ENCODE measurements at places on chromosomes 2 and 18. TPM values are rescaled to one million over a fixed set of nuclear protein-coding genes. Genes with fewer than 3 reads are reported as not detected.

- DNase-seq, result no peak
These were observed 19.2 kb upstream of the SLC8A1 start for GRCh38 chr2:40470822-40471813.

DNA sequence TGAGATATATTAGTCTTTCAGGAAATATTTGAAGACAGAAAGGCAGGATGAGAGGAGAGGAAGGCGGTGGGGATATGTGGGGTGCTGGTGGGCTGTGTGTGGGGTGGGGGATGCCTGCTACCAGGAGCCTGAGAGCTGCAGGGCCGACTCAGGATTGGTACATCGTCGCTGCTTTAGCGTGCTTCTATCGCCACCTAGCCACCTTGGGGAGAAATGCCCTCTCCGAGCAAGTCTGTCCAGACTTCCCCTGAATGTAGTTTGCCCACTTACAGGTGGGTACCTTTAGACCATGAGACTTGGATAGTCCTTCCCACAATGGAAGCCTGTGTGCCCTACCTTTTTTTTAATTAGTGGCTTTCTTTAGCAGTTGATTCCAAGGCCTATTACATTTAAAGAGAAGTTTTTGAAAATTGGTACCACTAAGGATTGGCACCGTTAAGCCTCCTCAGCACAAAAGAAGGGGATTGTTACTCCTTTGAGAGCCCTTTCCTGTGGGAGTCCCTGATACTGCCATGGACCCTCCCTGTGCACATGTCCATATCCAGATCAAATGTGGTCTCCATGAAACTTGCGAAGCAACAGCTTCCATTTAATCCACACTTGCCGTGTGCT lies 114.1 kb upstream of the NDUFV2 start:
- peak; percentile 44 for DNase-seq

DNA sequence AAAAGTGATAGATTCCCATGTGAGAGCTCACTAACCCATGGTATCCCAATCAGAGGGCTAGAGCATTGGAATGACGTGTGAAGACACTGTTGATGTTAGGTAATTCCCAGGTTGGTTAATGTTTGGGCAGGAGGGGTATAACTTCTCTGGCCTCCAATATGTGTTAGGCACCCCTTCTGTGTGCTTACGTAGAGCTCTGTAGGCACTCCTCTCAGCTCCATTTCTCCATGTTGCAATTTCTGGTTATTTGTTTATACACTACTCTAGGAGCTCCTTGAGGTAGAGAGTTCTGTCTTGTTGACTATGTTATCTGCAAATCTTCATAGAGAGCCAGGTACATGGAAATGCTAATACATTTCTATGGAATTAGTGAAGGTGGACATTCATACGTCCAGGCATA lies 153.5 kb downstream of the RPIA start:
- DNase-seq, result no peak

DNA sequence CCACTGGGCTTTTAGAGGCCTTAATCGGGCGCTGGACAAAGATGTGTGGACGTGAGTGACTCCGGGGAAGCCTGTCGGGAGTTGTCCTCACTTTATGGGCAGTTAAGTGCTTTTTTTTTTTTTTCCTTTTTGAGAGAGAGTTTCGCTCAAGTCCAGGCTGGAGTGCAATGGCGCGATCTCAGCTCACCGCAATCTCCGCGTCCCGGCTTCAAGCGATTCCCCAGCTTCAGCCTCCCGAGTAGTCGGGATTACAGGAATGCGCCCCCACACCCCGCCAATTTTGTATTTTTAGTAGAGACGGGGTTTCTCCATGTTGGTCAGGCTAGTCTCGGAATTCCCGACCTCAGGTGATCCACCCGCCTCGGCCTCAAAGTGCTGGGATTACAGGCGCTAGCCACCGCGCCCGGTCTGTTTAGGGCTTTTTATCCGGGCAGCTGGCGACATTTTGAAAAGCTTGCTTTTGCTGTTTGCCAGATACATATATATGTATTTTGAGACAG lies 1.5 kb downstream of the MSH6 start:
- DNase-seq, result no peak

GRCh38 chr2:65688141-65688886 lies 255.9 kb upstream of the SPRED2 start:
- DNase-seq, result no peak

- DNase-seq, result no peak
These were observed 206.2 kb downstream of the ARL4C start for GRCh38 chr2:234290671-234291070.

GRCh38 chr2:235085476-235085875 lies 133.7 kb downstream of the SH3BP4 start:
- no peak for DNase-seq

DNA sequence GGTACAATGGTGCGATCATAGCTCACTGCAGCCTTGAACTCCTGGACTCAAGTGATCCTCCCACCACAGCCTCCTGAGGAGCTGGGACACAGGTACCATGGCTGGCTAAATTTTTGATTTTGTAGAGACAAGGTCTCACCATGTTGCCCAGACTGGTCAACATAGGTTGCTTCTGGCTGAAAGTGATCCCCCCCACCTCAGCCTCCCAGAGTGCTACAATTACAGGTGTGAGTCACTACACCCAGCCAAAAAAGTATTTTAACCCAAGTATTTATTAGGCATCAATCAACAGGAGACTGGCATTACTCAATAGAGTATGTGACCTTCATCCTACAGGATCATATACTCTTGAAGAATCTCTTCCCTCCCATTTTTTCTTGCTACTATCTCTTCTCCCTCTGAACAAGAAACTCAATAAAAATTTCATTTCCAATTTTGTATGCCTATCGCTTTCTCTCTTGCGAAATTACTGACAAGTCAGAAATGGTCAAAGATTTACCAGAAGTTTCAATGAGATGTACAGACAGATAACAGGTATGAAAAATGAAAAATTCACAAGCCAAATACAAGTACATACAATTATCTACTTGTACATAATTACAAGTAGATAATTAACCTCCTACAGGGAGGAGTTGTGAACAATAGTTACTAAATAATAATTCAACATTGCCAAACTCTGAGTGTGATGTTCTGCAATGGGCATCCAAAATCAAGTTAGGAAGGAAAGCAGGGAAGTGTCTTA lies 34.9 kb upstream of the CCNT2 start:
- DNase-seq, result no peak

DNA sequence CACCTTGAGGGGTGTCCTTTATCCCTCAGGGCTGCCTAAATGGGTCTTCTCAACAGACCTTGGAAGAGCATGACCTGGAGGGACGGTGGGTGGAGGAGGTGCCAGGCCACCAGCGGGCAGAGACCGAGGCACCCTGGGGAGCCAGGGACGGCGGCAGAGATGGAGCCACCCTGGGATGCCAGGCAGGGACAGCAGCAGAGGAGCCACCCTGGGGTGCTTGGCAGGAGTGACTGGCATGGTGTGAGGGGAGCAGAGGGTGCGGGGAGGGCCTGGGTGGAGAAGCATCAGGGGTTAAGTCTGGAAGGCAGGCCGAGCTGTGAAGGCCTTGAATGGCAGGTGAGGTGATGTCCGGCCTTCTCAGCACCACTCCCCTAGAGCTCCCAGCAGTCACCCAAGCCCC lies 56.1 kb downstream of the CIB4 start:
- no peak for DNase-seq

GRCh38 chr18:34322365-34323289 lies 97.9 kb upstream of the NOL4 start:
- no peak for DNase-seq

DNA sequence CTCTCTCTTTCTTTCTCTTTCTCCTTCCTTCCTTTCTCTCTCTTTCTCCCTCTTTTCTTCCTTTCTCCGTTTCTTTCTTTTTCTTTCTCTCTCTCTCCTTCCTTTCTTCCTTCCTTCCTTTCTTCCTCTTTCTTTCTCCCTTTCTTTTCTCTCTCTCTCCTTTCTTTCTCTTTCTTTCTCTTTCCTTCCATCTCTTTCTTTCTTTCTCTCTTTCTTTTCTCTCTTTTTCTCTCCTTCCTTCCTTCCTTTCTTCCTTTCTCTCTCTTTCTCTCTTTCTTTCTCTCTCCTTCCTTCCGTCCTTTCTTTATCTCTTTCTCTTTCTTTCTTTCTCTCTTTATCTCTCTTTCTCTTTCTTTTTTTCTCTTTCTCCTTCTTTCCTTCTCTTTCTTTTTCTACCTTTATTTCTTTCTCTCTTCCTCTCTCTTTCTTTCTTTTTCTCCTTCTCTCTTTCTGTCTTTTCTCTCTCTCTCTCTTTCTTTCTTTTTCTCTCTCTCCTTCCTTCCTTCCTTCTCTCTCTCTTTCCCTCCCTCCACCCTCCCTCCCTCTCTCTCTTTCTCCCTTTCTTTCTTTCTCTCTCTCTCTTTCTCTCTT lies 32.3 kb upstream of the ODC1 start:
- DNase-seq, result no peak

DNA sequence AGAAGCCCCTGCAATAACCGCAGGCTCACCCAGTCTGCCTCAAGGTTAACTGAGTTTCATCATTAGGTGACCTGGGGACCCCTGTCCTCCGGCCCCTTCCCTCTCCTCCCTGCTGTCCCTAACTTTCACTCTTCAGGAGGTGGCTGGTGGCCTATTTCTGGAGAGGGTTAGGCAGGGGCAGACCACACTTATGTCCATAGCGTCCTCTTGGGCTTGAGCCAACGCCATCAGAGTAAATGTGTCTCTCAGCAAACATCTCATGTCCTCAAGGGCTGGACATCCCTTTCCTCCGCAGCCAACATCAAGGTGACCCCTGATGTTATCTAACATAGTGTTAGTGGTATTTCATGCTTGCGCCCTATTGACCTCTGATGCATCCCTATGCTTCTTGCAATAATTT lies 114.8 kb downstream of the BCL11A start:
- no peak for DNase-seq

DNA sequence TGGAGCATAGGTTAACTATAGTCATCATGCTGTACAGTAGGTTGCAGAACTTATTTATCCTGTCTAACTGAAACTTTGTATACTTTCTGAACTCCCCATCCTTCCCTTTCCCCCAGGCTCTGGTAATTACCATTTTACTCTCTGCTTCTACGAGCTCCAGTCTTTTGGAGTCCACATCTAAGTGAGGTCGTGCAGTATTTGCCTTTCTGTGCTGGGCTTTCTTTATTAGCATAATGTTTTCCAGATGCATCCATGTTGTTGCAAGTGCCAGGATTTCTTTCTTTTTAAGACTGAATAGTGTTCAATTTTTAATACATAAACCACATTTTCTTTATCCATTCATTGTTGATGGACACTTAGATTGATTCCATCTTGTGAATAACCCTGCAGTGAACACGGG lies 464.1 kb downstream of the TGIF1 start:
- DNase-seq, result no peak

- no peak for DNase-seq
These were observed 67.5 kb upstream of the DTNB start for GRCh38 chr2:25740810-25741381.

DNA sequence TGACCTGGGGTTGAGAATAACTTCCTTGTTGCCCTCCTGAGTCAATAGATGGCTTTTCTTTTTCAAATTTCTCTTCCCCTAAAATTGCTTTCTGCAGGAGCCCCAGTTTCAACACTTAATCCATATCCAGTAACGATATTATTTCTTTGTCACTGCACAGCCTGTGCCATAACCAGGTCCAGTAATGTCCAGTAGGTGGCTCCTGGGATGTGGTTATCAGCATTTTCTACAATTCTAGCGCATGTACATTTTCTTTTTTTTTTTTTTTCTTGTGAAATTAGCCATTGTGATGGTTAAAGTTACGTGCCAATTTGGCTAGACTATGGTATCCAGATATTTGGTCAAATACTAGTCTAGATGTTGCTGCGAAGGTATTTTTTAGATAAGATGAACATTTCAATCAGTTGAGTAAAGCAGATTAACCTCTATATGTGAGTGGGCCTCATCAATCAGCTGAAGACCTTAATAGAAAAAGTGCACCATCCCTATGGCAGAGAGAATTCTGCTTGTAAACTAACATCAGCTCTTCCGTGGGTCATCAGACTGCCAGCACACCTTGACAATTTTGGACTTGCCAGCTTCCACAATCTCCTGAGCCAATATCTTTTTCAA lies 72.9 kb upstream of the SCG2 start:
- DNase-seq, result no peak

DNA sequence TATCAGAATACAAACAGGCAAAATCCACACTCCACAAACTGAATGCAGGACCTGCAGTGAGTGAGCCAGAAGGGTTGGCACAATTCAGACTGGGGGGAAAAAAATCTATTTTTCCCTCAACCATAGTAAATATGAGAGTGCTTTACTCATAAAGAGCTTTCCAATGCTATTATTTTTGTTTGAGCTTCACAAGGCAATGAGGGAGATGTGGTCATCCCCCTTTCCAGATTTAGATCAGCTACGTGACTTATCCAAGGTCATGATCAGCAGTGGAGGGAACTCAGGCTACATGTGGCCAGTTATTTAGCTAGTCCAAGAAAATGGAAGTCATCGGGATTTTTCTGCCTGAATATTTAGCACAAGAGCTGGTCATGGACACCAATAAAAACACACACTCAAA lies 120.4 kb upstream of the KLF7 start:
- no peak for DNase-seq

GRCh38 chr2:121321476-121321875 lies 36.5 kb upstream of the TFCP2L1 start:
- no peak for DNase-seq

GRCh38 chr2:26471766-26472706 lies 5.9 kb downstream of the OTOF start:
- DNase-seq, result no peak

- no peak for DNase-seq
These were observed 25.9 kb downstream of the TMSB10 start for GRCh38 chr2:84931384-84931821.

- no peak for DNase-seq
These were observed 112.9 kb downstream of the CSRNP3 start for GRCh38 chr2:165582409-165582808.

GRCh38 chr2:133271105-133271504 lies 297.2 kb downstream of the NCKAP5 start:
- DNase-seq, result no peak

DNA sequence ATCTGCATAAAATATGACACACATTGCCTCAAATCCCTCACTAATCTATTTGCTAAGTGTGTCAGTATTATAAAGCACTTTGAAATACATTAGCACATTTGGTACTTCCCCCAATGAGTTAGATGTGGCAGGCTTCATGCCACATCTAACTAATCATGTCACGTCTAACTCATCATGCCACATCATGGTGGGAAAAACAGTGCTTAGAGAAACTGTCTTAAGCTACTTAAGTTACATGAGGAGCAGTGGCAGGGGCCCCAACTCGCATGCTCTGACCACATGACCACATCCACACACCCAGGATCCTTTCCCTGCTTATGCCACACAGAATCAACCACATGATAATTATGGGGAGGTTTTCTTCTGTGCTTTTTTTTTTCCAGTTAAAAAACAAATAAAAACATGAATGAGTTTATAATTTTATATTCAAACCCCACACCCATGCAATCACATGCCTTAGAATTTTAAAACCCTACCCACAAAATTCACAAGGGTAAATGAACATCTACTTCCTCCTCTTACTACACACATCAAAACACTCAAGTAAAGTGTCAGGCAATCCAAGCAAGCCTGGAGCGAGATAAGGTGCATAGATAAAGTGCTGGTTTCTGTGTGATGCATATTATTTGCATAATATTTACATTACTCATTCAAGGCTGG lies 1.6 kb downstream of the ABCA12 start:
- no peak for DNase-seq

DDX18 gene
- total RNA-seq, result 79.5 TPM

TOGARAM2 gene
- total RNA-seq, result under 0.01 TPM

DNAH7 gene
- total RNA-seq, result 11.4 TPM

HTRA2 gene
- 54.2 TPM for total RNA-seq

HDAC4 gene
- total RNA-seq, result 20.4 TPM

TMEM163 gene
- total RNA-seq, result 16.3 TPM

HOXD12 gene
- total RNA-seq, result not detected

SANBR gene
- 90.5 TPM for total RNA-seq

GREB1 gene
- total RNA-seq, result 3.7 TPM
